ENCODE measurements at places on chromosomes 16 and 17. TPM values are rescaled to one million over a fixed set of nuclear protein-coding genes. Genes with fewer than 3 reads are reported as not detected.

The UTS2R gene
- total RNA-seq = 2.1 TPM

The ZNF19 gene
- 2.0 TPM for total RNA-seq

The SEZ6L2 gene
- 0.22 TPM for total RNA-seq

The PRKCB gene
- 2.5 TPM for total RNA-seq

The PCTP gene
- 22.2 TPM for total RNA-seq

DNA sequence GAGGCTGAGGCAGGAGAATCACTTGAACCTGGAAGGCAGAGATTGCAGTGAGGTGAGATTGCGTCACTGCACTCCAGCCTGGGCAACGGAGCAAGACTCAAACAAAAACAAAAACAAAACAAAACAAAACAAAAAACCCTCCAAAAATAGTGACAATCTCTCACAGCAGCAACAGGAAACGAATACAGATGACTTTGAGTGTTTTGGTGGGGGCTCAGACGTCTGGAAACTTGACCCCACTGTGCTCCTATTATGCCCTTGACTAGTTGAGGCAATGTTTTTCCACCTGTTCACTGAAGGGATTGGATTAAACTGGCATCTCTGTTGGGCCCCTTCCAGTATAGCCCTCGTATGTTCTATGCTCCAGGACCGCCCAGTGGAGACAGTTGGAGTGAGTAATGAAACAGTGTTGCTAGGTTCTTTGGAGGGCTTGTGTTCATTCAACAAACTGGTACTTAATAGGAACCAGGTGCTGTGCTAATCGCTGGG lies 167.0 kb downstream of the UTP18 start:
- DNase-seq = no peak

GRCh38 chr16:49734331-49734730 lies 121.6 kb downstream of the ZNF423 start:
- peak; percentile 71 for DNase-seq

GRCh38 chr17:76383546-76384221 lies 725 bp upstream of the SPHK1 start:
- DNase-seq = peak; percentile 77

DNA sequence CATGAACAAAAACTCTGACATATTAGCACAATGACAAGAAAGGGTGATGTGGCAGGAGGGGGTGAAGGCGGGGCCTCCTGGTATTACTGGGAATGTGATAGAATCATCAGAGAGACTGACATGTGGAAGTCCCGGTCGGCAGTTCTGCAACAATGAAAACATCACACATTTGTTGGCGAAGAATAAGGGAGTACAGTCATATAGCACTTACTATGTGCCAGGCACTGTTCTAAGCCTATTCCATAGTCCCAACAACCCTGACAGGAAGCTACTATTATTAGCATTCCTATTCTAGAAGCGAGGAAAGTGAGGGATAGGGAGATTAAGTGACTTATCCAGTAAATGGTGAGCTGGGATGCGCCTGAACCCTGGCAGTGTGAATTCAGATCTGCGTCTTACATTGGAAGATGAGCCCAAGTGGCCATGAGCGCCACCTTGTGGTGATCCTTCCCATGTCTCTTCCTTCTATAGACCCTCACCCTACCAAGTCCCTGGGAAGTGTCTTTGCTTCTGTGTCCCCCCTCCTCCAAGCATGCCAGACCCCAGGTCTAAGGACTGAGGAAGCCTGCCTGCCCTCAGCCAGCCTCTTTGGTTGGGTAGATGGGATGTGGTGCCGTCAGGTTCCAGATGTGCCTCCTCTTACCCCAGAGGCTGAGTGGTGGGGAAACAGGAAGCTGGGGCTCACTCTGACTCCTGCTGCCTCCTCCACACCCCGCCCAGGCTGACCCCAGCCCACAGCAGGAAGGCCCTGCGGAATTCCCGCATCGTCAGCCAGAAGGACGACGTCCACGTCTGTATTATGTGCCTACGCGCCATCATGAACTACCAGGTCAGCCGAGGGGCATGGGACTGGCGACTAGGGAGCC lies 14.0 kb downstream of the FMNL1 start:
- DNase-seq = peak; percentile 87

DNA sequence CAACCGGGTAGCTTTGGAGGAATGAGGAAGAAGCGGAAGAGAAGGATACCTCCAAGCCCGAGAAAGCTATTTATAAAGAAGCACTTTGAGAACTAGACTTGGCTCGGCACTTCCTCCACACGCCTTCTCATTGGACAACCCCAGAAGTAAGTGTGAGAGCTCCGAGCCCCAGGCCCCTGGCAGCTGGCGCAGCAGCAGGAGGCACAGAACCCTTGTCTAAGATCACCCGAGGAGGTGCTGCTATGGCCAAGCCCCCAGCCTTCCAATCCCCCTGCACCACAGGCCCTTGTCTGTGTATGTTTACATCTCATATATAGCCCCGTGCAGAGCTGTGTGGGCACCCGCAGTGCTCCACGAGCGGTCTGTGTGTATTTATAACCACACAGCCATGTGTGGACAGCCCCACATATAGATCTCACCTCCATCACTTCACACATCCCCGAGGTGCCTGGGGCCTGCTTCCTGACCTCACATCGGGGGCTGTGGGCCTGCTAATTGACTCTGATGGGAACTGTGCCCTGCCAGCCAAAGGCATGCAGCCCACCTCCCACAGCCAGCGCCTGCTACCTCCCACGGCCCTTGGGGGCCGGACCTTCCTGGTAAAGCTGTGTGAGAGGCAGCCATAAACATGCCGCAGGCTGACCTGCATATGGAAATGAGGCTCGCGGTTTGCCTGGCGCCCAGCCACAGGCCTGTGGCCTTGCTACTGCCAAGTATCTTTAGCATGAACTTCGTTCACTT lies 96.1 kb downstream of the C17orf67 start:
- no peak for DNase-seq

GRCh38 chr16:1990351-1991134 lies 773 bp downstream of the SYNGR3 start:
- no peak for DNase-seq

GRCh38 chr17:35666070-35666469 lies 65.4 kb upstream of the RASL10B start:
- no peak for DNase-seq

DNA sequence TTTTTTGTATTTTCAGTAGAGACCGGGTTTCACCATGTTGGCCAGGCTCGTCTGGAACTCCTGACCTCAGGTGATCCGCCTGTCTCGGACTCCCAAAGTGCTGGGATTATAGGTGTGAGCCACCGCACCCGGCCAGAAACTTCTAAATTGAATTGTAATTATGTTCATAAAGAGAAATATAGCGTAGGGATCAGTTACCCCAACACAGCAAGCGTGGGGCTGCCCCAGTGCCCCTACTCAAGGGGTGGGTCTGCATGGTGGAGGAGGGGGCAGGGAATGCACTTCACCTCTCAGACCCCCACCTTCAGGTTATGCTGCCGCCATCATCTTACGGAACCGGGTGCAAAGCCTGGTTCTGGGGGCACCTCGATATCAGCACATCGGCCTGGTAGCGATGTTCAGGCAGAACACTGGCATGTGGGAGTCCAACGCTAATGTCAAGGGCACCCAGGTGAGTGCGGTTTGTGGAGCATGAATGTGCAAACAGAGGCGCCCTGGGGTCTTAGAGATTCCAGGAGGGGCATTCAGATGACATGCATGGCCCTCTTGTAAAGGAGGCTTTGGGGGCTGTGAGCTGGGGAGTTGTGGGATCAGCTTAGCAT lies 18.0 kb downstream of the ITGAM start:
- DNase-seq = no peak

- DNase-seq = peak; percentile 58
Observed at GRCh38 chr16:89958068-89958467, 9.5 kb downstream of the DEF8 start.

- peak; percentile 19 for DNase-seq
Observed at GRCh38 chr16:57133886-57134285, 41.5 kb downstream of the CPNE2 start.

All from left ventricle myocardium superior (tissue), 1 donor.